B cell (primary cell): ENCODE measurements at places on chromosomes 2 and 18.

- DNase-seq, result no peak
Measured at GRCh38 chr18:23735021-23735464, 45.8 kb downstream of the LAMA3 start.

DNA sequence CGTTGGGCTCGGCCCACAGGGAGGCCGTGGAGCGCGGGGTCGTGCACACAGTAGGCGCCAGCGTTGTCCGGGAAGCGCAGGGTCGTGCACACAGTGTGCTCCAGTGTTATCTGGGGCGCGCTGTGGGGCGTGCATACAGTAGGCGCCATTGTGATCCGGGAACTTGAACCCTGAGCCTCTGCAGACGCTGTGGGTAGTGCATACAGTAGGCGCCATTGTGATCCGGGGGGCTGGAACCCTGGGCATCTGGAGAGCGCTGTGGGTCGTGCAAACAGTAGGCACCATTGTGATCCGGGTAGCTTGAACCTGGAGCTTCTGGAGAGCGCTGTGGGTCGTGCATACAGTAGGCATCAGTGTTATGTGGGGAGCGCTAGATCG is 793 bp downstream of the ZNF236 start:
- DNase-seq, result no peak

- no peak for DNase-seq
Measured at GRCh38 chr2:145220496-145220895, 700.6 kb upstream of the ZEB2 start.

DNA sequence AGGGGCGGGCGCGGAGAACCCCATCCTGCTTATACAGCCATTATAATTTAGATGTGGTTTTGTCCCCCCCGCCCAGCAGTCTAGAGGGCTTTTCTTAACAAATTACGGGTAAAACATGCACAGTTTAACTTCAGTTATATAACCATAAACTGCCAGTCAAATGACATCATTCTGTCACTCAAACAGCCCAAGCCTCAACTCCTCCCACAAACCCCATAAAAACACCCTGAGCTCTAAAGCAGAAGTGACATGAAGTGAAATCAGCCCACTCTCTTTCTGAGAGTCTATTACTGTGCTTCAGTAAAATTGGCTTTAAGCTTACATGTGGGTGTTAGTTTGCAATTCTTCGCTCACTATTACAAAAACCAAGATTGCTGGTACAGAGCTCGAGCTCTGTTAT is 705.1 kb upstream of the GCFC2 start:
- DNase-seq, result no peak

- DNase-seq, result no peak
Measured at GRCh38 chr2:135685361-135685760, 56.3 kb upstream of the UBXN4 start.

DNA sequence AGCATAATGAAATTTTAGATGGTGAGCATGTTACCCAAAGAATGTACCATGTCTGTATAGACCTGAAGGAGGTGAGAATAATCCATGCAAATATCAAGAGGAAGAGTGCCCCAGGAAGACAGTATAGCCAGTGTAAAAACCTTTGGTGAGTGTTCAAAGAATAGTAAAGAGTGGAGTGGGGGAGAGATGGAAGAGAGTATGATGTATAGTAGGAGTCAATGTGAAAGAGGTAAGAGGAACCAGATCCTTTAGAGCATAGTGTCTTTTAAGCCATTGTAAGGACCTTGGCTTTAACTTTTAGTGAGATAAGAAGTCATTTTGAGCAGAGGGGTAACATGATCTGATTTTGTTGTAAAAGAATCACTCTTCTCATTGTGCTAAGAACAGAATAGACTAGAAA is 1052.3 kb upstream of the ZEB2 start:
- DNase-seq, result no peak

DNA sequence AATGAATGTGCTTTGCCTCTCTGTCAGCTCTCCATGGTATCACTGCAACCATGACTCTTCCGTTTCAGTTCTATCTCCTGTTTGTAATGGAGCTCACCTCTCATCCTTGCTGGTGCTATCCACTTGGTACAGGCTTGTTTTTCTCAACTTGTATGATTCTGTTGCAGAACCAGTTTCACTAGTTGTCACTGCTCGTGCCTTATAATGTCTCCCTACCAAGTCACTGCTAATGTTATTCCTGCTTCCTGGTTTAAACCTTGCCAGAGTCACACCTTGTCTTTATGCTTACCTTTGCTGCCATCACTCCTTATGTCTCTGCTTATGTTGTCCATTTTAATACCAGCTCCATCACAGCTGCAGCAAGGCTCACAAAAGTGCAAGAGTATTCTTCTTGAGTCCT is 1191.0 kb upstream of the LRRTM1 start:
- DNase-seq, result no peak
